ENCODE measurements at places on chromosomes 16 and 17.

DNA sequence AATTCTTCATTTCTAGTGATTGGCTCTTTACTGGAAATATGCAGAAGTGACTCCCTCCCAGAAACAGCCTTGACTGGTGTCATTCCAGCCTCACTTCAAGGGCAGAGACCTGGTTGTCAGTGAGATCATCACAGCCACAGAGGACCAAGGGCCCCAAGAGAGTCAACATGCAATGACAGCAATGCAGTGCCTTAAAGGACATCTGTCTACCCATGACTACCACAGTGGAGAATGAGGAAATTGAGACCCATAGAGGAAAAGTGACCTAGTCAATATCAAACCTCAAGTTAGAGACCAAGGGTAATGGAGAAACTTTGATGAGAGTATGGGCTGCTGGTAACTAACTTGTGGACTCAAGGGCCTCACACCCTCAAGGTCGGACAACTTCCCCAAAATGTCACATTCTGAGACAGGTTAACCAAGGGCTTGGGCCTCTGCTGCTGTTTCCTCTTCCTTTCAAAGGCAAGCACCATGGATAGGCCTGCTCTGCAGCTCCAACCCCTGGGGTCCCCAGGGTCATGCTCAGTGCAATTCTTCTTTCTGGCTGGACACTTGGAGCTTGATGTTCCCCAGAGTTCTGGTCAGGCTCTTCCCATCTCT lies 11.3 kb downstream of the NOG start:
- no peak for DNase-seq

- DNase-seq, result no peak
These were observed 35.7 kb downstream of the TMC6 start for GRCh38 chr17:78092794-78093324.

- peak; percentile 39 for DNase-seq
These were observed 15.0 kb downstream of the TRPV1 start for GRCh38 chr17:3594051-3594800.

DNA sequence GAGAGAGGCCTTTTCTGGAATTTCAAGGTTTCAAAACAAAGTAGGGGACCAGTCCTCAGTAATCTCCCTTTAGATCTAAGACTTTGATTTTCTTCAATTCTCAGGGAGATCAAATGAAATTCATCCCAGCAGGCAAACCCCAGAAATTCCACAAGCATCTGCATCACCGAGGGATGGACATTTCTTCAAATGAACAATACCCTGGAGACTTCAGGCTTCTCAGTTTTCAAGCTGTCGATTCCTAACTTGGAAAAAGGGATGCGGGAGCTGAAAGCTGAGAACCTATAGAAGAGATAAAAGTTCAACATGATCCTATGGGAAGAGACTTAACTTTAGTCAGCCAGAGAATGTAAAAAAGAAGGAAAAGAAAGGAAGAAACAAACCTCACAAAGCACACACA lies 296.9 kb upstream of the CDH5 start:
- DNase-seq, result no peak

- DNase-seq, result no peak
These were observed 12.7 kb downstream of the ENDOV start for GRCh38 chr17:80427366-80428282.

DNA sequence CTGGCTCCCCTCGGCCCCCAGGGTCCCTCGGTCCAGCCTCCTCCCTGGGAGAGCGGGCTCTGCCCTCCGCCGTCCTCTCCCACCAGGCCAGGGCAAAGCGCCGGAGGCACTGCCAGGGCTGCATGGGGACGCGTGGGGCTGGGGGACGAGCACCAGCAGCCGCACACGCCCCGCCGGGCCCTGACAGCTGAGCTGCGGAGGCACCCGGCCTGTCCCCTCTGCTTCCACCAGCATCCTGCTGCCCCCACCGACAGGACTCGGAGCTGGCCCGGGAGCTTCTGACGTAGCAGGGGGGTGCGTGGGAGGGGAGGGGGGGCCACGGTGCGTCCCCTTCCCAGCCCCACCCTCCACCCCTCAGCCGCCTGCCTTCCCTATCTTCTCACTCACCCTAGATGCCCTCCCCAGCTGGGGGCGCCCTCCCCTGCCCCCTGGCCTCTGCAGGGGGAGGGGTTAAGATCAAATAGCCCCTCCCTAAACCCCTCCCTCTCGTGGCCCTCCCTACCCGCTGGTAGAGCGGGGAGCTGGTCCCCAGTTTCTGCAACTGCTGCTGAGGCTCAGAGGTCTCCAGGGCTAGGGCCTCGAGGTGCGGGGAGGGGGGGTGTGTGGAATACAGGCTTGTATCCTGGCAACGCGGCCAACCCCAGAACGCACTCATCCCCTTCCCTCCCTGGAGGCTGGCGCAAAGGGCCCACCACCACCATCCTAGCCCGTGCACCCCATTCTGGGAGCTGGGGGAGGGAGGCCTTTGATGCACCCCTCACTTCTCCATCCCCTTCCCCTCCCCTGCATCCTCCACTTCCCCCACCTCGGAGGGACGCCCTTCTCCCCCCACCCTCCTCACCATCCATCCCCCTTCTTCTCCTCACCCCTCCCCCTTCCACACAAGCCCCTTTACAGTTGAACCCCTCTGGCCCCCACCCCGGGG lies 1.0 kb downstream of the SRCIN1 start:
- peak; percentile 57 for DNase-seq

GRCh38 chr17:78648293-78648692 lies 71.1 kb upstream of the DNAH17 start:
- no peak for DNase-seq

- no peak for DNase-seq
These were observed 173.8 kb upstream of the IRX3 start for GRCh38 chr16:54460263-54460860.

GRCh38 chr16:11914210-11915113 lies 1.3 kb downstream of the GSPT1 start:
- peak; percentile 33 for DNase-seq

DNA sequence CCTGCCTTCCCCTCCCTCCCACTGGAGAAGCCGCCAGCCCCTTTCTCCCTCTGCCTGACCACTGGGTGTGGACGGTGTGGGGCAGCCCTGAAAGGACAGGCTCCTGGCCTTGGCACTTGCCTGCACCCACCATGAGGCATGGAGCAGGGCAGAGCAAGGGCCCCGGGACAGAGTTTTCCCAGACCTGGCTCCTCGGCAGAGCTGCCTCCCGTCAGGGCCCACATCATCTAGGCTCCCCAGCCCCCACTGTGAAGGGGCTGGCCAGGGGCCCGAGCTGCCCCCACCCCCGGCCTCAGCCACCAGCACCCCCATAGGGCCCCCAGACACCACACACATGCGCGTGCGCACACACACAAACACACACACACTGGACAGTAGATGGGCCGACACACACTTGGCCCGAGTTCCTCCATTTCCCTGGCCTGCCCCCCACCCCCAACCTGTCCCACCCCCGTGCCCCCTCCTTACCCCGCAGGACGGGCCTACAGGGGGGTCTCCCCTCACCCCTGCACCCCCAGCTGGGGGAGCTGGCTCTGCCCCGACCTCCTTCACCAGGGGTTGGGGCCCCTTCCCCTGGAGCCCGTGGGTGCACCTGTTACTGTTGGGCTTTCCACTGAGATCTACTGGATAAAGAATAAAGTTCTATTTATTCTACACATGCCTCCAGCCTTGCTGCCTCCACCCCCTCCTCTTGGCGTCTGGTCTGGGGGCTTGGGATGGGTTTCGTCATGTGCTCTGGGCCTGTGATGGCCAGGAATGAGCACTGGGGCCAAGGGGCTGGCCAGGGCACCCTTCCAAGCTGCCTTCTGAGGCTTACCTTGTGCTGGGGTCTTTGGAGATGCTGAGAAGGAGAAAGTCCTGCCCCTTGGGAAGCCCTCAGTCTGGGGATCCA lies 7.3 kb downstream of the GJD3 start:
- DNase-seq, result no peak

- DNase-seq, result no peak
These were observed 17.8 kb upstream of the HNF1B start for GRCh38 chr17:37762666-37763065.

DNA sequence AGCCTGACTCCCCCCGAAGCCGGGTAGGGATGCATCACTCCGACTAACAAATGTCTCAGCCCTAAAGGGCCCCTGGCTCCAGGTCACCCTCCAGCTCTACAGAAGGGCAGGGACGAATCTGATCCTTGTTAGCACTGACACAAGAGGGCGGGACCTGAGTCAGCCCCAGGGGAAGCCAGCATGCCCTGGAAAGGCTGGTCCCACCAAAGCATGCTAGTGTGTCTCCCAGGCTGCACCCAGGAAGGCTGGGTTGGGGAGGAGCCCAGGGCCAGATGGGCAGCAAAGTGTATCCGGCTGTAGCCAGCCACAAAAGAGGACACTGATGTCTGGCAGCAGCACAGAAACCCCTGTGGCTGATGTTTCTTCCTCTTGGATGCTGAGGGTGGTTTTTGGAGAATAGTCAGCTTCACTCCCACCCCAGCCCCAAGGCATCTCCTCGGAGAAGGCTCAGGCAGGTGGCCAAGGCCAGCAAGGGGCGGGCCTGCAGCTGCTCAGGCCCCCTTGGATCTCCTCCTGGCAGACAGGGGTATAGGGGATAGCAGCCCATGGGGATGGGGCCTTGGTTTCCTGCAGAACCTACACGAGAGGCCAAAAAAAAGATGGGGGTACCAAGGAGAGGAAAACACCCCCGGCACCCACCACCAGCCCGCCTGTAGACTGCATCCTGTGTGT lies 11.0 kb downstream of the NATD1 start:
- no peak for DNase-seq

- no peak for DNase-seq
These were observed 130.8 kb downstream of the CA10 start for GRCh38 chr17:52027620-52028295.
